ENCODE measurements at places on chromosomes 3 and 15.

GRCh38 chr15:37837276-37837675, 97.2 kb upstream of the TMCO5A start:
- H3K4me3 ChIP-seq: no peak overlapping the region
- no peak for DNase-seq
- H3K27me3 ChIP-seq: peaks cover 2% of the 10 kb centered on the region
- peaks cover 6% of the 10 kb centered on the region for H3K4me1 ChIP-seq

GRCh38 chr15:27693280-27693679, 405.8 kb downstream of the OCA2 start:
- no peaks in the 10 kb centered on the region for H3K27me3 ChIP-seq
- DNase-seq: no peak
- H3K4me3 ChIP-seq: no peak overlapping the region
- no peaks in the 10 kb centered on the region for H3K36me3 ChIP-seq
- H3K27ac ChIP-seq: no peak overlapping the region

DNA sequence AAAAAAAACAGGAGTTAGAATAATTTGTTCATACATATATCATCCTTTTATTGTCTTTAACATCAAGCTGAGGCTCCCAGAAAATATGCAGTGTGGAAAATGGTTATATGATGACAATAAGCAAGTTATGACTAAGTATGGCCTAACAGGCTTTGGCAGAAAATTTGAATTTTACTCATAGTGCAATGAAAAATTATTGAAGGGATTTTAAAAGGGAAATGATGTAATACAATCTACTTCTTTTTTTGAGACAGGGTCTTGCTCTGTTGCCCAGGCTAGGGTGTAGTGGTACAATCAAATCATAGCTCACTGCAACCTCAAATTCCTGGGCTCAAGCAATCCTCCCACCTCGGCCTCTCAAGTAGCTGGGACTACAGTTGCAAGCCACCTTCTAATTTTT, 78.7 kb downstream of the FAIM start:
- H3K27me3 ChIP-seq: no peaks in the 10 kb centered on the region
- H3K4me3 ChIP-seq: no peak overlapping the region
- no peak overlapping the region for H3K27ac ChIP-seq
- peaks cover 6% of the 10 kb centered on the region for H3K36me3 ChIP-seq
- no peak for DNase-seq

DNA sequence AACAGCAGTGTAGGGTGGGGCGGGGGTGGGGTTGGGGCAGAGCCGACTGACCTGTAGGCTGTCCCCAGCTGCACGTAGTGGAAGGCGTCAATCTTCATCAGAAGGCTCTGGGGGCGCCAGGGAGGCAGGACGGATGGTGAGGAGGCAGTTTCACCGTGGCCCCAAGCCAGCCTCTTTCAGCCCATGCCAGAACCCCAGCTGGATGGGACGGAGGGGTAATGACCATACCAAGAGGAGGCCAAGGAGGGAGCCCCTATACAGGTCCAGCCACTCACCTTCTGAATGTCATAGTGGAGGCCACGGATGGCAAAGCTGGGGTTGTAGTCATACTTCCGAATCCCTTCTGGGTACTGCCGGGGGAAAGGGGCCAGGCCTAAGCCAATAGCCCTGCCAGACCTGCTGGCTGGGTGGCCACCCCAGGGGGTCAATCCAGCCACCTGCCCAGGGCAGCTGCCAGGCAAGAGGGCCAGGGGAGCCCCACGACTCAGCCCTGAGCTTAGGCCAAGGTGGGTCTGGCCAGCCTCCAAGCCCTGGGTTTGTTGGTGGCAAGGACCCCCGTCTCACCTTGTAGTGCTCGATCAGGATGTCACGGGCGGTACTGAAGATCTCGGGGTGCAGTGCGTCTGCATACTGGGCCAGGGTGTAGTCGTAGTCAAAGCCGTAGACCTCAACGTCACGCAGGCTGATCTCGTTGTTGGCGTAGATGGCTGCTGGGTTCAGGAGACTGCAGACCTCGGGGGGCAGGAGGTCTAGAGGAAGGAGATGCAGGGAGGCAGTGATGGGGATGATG, 4.9 kb downstream of the NT5DC2 start:
- H3K27ac ChIP-seq: no peak overlapping the region
- DNase-seq: no peak
- H3K4me3 ChIP-seq: no peak overlapping the region
- H3K36me3 ChIP-seq: peaks cover 10% of the 10 kb centered on the region
- no peaks in the 10 kb centered on the region for H3K27me3 ChIP-seq

DNA sequence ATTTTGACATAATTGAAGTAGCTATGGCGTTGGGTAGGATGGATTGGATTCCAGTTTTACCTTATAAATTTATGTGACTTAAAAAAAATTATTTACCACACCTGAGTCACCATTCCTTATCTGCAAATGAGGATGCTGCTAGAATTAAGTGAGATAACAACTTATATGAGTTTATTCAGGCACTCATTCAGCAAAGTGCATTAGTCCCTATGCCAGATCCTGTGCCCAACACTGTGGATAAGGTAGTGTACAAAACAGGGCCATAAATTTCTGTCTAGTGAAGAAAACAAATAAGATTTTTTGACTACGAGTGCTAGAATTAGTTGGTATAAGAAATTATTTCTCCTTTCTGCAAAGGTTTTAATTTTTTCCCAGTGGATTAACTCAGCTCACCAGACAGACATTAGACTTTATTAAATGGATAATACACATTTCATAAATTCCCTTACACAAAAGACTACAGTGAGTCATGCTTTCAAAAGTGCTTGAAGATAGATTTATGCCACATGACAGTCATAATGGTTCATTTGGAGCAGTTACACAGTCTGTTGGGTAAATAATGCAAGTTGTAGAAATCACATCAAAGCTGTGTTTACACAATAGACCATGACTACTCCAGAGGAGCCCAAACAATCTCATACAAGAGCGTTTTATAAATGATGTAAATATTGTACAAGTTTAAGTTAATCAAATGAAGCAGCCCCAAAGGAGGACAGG, 129.9 kb upstream of the TGFBR2 start:
- H3K4me1 ChIP-seq: no peaks in the 10 kb centered on the region
- no peaks in the 10 kb centered on the region for H3K36me3 ChIP-seq
- no peaks in the 10 kb centered on the region for H3K27me3 ChIP-seq
- no peak overlapping the region for H3K4me3 ChIP-seq

DNA sequence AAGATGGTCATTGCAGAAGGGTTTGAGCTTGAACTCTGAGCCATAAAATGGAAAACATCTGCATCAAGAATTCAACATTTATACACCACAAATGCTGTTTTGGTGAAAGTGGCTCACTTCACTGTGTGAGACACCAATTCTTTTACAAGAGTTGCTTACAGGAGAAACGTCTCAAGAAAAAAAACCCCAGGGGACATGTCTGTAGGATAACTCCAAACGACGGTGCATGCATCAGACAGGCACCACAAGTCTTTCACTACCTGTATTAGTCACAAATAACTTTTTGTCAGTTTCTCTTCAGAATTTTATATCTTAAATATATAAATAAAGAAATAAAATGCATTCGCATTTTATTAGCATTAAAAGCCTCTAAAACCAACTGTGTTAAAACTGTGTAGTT, 164.3 kb downstream of the EFHB start:
- H3K4me1 ChIP-seq: no peaks in the 10 kb centered on the region
- no peak overlapping the region for H3K4me3 ChIP-seq
- H3K36me3 ChIP-seq: no peaks in the 10 kb centered on the region
- H3K27me3 ChIP-seq: no peaks in the 10 kb centered on the region

DNA sequence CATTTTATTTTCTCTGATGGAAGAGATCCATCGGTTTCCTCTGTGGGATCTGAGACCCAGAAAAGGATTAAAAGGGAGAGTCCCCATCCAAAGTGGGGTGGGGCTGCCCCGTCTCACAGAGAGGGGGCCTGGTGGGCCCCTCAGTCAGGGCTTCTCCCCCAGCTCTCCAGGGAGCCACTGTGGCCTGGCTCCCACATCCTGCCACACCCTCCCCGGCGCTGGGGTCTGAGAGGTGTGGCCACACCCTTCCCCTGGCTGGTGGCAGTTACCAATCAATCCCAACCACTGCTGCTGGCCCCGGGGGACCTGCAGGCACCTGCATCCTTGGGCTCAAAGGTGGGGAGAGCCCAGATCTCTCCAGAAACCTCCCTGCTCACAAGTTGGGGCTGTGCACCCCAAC, 161.8 kb upstream of the IQSEC1 start:
- H3K4me3 ChIP-seq: no peak overlapping the region

GRCh38 chr3:172129498-172129849, 90.1 kb downstream of the FNDC3B start:
- H3K36me3 ChIP-seq: peaks cover 35% of the 10 kb centered on the region
- H3K4me1 ChIP-seq: peaks cover 67% of the 10 kb centered on the region
- H3K27me3 ChIP-seq: peaks cover 3% of the 10 kb centered on the region
- peak overlapping the region; percentile 63 for H3K27ac ChIP-seq
- H3K4me3 ChIP-seq: no peak overlapping the region

GRCh38 chr15:101288905-101289513, 6.0 kb downstream of the SNRPA1 start:
- H3K27me3 ChIP-seq: no peaks in the 10 kb centered on the region
- no peak for DNase-seq
- H3K4me3 ChIP-seq: peak overlapping the region; percentile 44
- peaks cover 27% of the 10 kb centered on the region for H3K4me1 ChIP-seq
- peaks cover 31% of the 10 kb centered on the region for H3K36me3 ChIP-seq

DNA sequence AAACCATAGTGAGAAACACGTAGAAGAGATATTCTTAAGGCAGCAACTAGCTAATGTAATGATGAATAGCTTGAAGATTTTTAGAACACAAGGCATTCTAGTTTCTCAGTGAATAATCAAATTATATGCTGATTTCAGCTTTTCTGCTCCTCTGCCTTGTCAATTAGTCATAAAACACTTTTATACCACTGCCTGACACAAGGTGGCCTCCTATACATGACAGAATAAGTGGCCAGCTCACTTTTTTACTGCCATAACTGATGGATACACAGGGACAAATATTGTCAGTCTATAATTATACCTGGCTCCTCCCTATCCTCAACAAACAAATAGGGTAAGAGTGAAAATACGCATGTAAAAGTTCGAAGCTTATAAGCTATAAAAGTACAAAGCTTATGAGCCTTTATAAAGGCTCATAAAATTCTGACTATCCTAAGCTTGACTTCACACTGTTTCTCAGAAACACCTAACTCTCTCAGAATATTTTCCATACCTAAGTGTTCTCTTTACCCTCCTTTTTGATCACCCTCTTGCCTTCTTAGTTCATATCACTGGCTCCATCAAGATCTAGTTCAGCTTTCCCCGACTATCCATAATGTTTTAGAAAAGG, 81.6 kb downstream of the HERC1 start:
- no peak overlapping the region for H3K27ac ChIP-seq
- H3K4me3 ChIP-seq: no peak overlapping the region
- DNase-seq: no peak
- no peaks in the 10 kb centered on the region for H3K27me3 ChIP-seq
- H3K36me3 ChIP-seq: peaks cover 11% of the 10 kb centered on the region

DNA sequence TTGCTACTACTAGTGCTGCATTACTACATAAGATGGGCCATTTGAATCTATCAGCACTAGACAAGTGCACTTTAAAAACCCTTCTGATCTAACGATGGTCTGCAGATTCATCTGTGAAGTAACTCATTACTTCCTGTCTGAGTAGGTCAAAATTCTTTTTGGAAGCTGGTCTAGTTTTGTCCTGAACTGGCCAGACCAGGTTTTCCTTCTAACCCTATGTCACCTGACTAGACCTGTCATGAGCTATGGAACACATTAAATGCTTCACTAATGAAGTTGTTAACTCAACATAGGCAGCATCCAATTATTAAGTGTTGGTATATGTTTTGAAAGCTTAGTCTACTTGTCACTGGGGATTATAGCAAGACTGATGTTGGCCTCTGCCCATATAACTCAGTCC, 10.1 kb upstream of the RBM5 start:
- peaks cover 19% of the 10 kb centered on the region for H3K36me3 ChIP-seq
- peak overlapping the region; percentile 1 for H3K27ac ChIP-seq
- DNase-seq: no peak
- H3K4me3 ChIP-seq: no peak overlapping the region

- H3K27me3 ChIP-seq: peaks cover 18% of the 10 kb centered on the region
- H3K4me1 ChIP-seq: no peaks in the 10 kb centered on the region
- no peak overlapping the region for H3K27ac ChIP-seq
- DNase-seq: no peak
- no peak overlapping the region for H3K4me3 ChIP-seq
- H3K36me3 ChIP-seq: no peaks in the 10 kb centered on the region
Measured at GRCh38 chr15:83970295-83970890, 265.2 kb upstream of the GOLGA6L4 start.

GRCh38 chr15:97680606-97681220, 279.8 kb upstream of the ARRDC4 start:
- no peaks in the 10 kb centered on the region for H3K36me3 ChIP-seq
- no peak for DNase-seq
- no peaks in the 10 kb centered on the region for H3K4me1 ChIP-seq
- no peak overlapping the region for H3K27ac ChIP-seq
- no peak overlapping the region for H3K4me3 ChIP-seq
- H3K27me3 ChIP-seq: peaks cover 5% of the 10 kb centered on the region

GRCh38 chr3:111152496-111152895, 80.9 kb downstream of the NECTIN3 start:
- no peak for DNase-seq
- H3K27me3 ChIP-seq: no peaks in the 10 kb centered on the region
- H3K36me3 ChIP-seq: peaks cover 25% of the 10 kb centered on the region
- H3K4me1 ChIP-seq: no peaks in the 10 kb centered on the region

DNA sequence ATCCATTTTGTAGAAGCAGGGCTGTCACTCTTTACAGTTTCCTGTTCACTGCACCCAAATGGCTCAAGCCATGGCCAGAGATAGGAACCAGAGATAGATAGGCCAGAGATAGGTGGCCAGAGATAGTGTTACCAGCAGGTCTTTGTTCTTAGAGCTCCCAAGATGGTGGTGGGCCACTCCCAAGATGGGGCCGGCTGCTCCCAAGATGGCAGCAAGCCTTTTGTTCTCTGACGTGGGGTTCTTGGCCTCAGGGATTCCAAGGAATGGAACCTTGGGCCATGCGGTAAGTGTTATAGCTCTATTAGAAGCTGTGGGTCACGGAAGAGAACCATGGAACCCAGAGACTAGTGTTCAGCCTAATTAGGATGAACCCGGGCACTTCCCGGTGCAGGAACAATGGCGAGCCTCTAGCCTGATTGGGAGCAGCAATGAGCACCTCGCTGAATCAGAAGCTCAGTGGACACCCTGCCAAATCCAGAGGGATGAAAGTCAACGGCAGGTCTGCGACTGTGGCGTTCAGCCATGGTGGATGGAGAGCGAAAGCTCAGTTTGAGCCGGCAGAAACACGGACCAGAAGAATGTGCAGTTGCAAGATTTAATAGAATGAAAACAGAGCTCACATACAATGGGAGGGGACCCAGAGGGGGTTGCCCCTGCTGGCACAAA, 45.0 kb upstream of the CD96 start:
- DNase-seq: no peak
- H3K27me3 ChIP-seq: no peaks in the 10 kb centered on the region
- no peaks in the 10 kb centered on the region for H3K4me1 ChIP-seq
- H3K27ac ChIP-seq: no peak overlapping the region

GRCh38 chr3:49424816-49425215, 2.5 kb upstream of the AMT start:
- no peaks in the 10 kb centered on the region for H3K36me3 ChIP-seq
- no peaks in the 10 kb centered on the region for H3K27me3 ChIP-seq
- H3K4me3 ChIP-seq: no peak overlapping the region
- DNase-seq: no peak
- H3K27ac ChIP-seq: no peak overlapping the region

- no peak overlapping the region for H3K4me3 ChIP-seq
- no peaks in the 10 kb centered on the region for H3K36me3 ChIP-seq
- H3K4me1 ChIP-seq: no peaks in the 10 kb centered on the region
Measured at GRCh38 chr3:21294768-21295167, 456.2 kb downstream of the ZNF385D start.
